ENCODE measurements at places on chromosomes 2 and 18.

DNA sequence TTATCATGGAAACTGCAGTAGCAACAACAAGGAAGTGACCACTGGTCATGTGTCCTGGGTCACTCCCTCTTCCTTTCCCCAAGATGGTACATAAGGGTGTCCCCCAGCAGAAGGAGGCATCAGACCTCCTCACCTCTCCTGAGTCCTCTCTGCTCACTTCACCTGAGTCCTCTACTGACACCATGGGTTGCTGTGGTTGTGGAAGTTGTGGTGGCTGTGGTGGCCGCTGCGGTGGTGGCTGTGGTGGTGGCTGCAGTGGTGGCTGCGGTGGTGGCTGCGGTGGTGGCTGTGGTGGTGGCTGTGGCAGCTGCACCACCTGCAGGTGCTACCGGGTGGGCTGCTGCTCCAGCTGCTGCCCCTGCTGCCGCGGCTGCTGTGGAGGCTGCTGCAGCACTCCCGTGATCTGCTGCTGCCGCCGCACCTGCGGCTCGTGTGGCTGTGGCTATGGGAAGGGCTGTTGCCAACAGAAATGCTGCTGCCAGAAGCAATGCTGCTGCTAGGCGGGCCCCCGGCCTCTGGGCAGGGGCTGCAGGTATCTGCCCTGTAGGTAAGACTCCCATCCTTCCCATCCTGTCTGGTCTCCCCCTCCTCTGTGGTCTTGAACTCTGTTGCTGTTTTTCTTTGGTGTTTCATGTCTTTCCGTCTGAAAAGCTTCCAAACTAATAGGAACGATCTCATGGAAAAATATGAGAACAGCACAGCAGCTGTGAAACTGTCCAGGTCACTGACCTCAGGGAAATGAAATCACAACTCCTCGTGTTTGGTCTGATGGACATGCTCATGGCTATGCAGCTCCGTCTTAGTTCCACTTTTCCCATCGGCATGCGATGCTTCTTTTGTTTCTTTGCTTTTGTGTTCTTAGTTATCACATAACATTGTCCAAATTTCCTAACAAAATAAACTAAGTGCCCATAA is at the start of gene SCYGR4:
Gene SCYGR4, plus strand, starts transcription at position 183 of the 915 bp plus-strand sequence. Its CDS starts 0 bp downstream, at position 183.
- no peak for DNase-seq

DNA sequence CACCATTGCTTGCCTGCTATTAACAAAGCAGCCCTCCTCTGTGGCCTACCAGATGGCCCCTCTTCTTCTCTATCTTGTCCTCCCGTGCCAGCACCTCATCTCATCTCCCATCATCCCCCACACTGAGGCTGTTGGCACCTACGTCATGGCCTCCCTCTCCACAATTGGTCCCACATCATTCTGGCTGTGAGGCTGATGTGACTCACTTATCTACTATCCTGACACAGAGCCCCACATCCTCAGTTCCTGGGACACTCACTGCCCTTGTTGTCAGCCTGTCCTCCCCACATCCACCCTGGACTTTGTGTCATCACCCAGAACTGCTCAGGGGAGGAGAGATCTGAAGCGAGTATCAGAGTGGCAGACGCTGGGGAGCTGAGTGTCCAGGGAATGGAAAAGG is 102.9 kb downstream of the MRO start:
- DNase-seq: no peak

GRCh38 chr2:179174240-179174639 is 90.4 kb downstream of the SESTD1 start:
- no peak for DNase-seq

- DNase-seq: no peak
These were observed 23.7 kb downstream of the CYP27A1 start for GRCh38 chr2:218805627-218806026.

Measured in CD4-positive, alpha-beta T cell treated with Interleukin-4 for 4 hours (primary cell).